ENCODE measurements at places on chromosomes 11 and 22. TPM values are rescaled to one million over a fixed set of nuclear protein-coding genes. Genes with fewer than 3 reads are reported as not detected.
A peak's percentile ranks its signal among the peaks of the same experiment; 100 is the strongest.

NOX4 gene
- total RNA-seq: 102 TPM

GRCh38 chr22:41597635-41597953 is 8.0 kb upstream of the PMM1 start:
- DNase-seq: no peak

GRCh38 chr11:71221201-71221600 is 31.2 kb downstream of the SHANK2 start:
- peak; percentile 56 for DNase-seq

BCO2 gene
- 1.2 TPM for total RNA-seq

DNA sequence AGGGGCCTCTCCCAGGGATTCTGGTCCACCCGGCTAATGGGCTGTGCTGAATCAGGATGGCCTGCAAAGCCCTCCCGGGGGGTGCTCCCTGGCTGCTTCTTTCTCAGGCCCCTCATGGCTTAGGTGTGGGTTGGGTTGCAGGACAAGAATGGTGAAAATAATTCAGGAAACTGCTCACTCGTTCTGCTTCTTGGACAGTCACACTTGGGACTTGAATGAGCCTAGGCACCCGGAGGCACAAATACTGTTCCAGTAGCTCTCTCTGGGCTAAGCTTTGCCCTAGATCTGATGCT is 83.2 kb downstream of the TRIM29 start:
- no peak for DNase-seq

GRCh38 chr11:11253497-11253896 is 99.6 kb downstream of the CSNK2A3 start:
- no peak for DNase-seq

GRCh38 chr11:107721207-107721606 is 9.4 kb upstream of the SLN start:
- no peak for DNase-seq

GRCh38 chr22:47564651-47565434 is 802.4 kb downstream of the TBC1D22A start:
- DNase-seq: no peak

TOLLIP gene
- 54.9 TPM for total RNA-seq

DNA sequence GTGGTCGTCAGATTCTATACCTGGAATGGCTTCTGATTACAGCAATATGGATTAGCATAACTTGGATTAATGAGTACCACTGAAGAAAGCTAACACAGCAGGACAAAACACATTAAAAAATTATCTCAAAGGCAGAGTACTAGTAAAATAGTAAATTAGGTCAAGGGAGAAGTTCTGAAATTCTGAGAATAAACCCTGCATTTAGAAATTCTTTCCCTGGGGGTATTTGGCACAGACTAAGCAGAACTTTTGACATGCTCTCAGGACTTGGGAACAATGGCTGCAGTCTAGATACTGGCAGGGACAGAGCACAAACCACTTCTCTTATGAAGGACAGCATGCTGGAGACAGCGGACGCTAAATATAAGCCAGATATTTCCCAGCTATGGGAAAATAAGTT is 85.6 kb upstream of the GRIA4 start:
- no peak for DNase-seq

DNA sequence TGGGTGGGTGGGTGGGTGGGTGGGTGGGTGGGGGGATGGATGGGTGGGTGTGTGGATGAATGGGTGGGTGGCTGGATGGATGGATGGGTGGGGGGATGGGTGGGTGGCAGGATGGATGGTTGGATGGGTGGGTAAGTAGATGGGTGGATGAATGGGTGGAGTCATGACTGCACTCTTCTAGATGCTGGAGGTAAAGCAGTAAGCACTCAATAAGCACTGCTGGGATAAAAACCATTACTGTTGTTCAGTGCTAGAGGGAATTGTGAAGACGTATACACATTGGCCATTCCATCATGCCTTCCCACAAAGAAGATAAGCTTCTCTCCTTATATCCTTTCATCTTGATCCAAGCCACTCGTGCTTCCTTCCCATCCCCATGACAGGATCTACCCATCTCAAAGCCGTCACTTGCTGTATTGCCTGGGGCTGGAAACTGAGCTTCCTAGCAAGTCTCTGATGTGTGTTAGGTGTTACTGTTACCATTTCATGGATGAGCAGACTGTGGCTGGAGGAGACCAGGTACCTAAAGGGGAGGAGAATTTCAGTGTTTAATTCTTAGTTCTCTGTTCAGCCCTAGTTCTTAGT is 74.8 kb downstream of the MICAL2 start:
- no peak for DNase-seq

- DNase-seq: no peak
Measured at GRCh38 chr22:33538277-33538885, 381.9 kb downstream of the LARGE1 start.

- no peak for DNase-seq
Measured at GRCh38 chr22:22021162-22021750, 38.7 kb upstream of the TOP3B start.

GRCh38 chr22:41524809-41525449 is 19.3 kb downstream of the POLR3H start:
- no peak for DNase-seq

DNA sequence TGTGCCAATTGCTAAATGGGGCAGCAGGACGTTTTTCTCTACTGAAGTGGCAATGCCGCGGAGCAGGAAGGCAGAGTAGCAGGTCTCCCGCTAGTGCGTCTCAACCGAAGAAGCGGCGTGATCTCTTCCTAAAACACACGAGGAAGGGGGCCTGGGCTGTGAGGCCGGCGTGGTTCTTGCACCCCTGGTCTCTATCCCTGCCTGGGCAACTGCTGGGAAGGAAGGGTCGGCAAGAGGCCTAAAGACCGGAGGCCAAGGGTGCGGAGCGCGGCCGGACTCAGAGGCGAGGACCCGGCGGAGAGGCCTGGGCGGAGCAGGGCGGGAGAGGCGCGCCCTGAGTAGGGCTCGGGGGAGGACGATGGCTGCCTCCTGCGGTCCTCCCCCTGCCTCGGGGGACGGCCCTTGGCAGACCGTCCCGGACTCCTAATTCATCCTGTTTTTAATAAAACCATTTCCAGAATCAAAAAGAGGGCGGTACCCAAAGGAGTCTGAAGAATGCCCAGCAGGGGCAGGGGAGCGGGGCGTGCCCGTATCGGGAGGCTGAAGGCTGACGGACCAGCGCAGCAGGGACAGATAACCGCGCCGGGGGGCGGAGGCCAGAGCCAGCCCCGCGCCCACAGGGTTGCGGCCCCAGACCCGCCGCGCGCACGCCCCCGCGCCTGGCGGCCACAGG is 572 bp upstream of the APLP2 start:
- no peak for DNase-seq

DNA sequence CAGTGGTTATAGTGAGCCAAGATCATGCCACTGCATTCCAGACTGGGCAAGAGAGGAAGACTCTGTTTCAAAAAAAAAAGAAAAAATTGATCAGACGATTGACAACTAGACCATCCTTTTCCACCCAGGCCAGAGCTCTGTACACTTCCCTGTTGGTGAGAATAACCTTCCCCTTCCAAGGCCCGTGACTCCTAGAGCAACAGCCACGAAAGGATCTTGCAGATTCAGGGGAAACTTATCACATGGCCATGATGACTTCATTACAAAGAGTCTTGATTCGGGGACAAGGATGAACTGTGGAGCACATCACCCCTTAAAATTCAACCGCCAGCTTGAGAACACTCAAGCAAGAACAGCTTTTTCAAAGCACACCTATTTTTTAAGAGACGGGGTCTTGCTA is 10.3 kb downstream of the CD5 start:
- no peak for DNase-seq

GRCh38 chr22:44538518-44539315 is 40.7 kb upstream of the RTL6 start:
- no peak for DNase-seq

KCNJ5 gene
- total RNA-seq: not detected

CHADL gene
- total RNA-seq: 0.36 TPM

DNA sequence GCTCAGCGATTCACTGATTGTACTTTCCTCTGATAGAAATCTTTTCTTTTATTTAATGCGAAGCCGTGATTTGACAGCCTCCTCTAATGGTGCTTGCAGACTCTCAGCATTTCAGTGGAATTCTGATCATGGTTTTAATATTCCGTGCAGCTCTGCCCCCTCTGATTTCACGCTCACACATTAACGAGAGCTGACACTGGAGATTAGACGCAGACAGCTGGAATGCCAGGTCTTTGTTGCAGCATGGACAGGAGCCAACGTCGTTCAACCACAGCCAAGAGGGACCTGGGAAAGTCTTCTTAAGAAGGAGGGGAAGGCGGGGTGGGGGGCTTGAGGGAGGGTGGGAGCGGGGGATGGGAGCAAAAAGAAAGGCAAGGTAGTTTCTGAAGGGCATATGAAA is 186.4 kb downstream of the BLID start:
- DNase-seq: no peak

DNA sequence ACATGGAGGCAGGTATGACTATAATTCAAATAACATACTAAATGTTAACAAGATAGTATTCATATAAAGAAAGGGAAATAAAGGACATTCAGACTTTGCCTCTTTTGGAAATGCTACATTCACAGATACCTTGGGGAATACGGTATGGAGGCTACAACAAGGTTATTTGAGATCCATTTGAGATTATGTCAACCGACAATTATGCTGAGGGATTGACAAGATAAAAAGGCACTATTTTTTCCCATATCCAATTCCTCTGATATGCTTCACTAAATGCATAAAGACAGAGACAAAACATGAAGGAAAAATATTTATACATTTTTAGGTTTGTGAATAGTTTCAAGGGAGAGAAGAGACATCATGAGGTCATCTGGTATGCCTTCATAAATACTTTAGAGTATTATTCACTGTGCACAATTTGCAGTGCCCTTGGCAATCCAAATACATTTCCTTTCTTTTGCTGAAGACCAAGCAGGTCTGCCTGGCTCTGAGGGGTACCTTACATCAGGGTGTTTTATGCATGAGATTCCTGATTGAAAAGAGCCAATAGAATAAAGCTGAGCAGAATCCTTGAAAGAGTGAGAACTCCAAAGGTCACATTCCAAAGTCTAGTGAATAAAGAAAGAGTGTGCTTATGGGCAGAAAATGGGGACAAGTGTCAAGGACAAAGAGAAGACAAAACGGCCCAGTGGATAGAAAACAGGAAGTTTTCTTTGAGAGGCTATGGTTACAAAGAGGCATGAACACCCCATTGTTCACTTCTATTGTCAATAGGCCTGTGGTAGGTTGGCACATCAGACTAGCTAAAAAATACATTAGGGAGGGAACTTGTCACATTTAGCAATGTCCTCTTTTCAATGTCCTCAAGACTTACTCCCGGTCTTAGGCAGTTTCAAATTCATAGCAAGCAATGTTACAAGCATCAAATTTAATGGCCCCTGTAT is 455.8 kb downstream of the LRRC4C start:
- no peak for DNase-seq

GRCh38 chr11:78414321-78415051 is 3.1 kb downstream of the GAB2 start:
- DNase-seq: no peak

DNA sequence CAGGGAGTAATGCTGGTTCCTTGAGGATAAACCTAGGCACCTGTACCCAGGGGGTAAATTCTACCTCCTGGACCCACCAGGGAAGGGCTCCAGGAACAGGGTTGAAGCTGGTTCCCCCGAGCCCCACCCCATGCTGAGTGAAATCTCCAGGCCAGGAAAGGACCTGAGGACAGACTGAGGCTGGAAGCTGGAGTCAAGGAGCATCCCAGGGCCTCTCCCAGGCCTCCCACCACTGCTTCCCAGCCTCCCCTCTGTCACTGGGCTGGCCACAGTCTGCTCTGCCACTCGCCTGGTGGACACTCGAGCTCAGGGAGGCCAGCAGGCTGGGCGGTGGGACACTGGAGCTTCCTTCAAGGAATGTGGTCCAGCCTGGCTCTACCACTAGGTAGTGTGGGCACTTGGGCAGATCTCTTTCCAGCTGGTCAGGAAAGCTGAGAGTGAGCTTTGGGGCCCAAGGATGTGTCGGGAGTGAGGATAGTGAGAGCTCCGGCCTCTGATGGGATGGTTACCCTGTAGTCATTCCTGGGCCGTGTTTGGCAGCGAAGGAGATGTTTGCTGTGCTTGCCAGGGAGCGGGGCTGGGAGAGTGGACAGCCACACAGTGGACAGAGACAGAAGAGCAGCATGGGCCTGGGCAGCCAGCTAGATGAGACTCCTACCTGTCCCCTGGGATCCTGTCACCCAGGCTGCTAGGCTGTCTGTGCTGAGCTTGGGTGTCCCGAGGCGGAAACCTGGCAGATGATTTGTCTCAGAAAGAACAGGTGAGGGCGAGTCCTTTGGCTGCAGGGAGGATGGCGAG is 3.4 kb downstream of the OVOL1 start:
- no peak for DNase-seq

- DNase-seq: no peak
Measured at GRCh38 chr22:40412441-40412840, 42.0 kb downstream of the SGSM3 start.

- DNase-seq: no peak
Measured at GRCh38 chr11:110392056-110392455, 37.7 kb upstream of the FDX1 start.

ACP2 gene
- total RNA-seq: 35.3 TPM

OR51E2 gene
- 0.97 TPM for total RNA-seq

All from chondrocyte (in vitro differentiated cells).